ENCODE measurements at places on chromosomes 3 and 15. TPM values are rescaled to one million over a fixed set of nuclear protein-coding genes. Genes with fewer than 3 reads are reported as not detected.

Gene XIRP1
- total RNA-seq = 1.6 TPM

GRCh38 chr15:22878103-22878502 lies 39.6 kb downstream of the NIPA2 start:
- no peak for DNase-seq

Gene CLDN18
- not detected for total RNA-seq

Gene XPC
- total RNA-seq = 31.6 TPM

DNA sequence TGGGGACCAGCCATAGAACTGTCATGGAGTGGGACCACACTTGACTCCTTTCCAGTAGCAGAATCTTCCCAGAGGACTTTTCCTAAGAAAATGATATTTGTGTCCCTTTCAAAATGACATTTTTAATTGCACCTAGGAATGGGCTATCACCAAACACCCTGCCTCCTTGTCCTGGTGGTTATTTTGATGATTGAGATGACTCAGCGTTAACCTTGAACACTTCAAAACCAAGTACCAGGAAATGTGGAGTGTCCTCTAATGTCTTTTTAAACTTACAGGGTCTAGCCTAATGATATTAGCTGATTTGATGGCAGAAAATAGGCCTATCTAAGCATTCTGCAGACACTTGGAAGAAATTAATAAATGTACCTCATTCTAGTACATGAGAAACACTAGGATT lies 90.7 kb downstream of the HHLA2 start:
- DNase-seq = no peak

- DNase-seq = no peak
These were observed 66.1 kb upstream of the MEIS2 start for GRCh38 chr15:37166402-37166801.

DNA sequence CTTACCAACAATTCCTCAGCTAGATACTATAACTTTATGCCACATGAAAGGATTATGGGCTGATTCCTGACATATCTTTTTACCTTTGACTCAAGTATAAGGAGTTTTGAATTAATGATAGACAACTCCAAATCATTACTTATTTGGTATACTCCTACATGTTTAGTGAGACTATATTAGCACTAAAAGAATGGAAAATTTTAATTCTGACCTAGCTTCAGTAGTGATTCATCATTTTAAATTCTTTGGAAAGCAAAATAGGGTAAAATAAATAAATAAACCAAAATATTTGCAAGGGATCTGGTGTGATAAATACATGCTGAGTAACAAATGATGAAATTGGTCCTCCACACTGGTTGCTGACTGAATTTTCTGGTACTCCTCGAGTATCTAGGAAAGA lies 42.3 kb upstream of the VGLL3 start:
- no peak for DNase-seq

- no peak for DNase-seq
These were observed 44.9 kb upstream of the B3GALNT1 start for GRCh38 chr3:161150001-161150525.

GRCh38 chr15:70557521-70558258 lies 205.7 kb downstream of the UACA start:
- no peak for DNase-seq

Gene TUSC7
- not detected for total RNA-seq

GRCh38 chr3:129526121-129526900 lies 2.1 kb upstream of the RHO start:
- no peak for DNase-seq

DNA sequence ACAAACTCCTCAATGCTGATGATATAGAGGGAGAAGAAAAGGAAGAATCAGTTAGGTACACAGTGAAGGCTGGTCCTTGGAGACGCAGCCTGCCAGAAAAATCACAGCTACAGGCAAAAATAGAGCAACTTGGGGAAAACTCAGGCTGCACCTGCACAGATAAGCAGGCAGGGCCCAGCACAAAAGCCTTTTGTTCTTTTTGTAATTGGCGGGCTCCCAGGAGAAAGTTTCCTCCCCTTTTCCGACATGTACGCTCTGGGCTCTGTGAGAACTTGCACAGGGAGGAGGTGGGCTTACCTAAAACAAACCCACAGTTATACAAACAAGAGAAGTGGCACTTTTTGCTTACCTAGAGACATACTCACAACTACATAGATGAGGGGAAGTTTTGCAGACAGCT lies 813.4 kb upstream of the EPHA6 start:
- no peak for DNase-seq

- DNase-seq = no peak
These were observed 26.4 kb upstream of the SLC30A4 start for GRCh38 chr15:45548753-45549520.

- no peak for DNase-seq
These were observed 9.7 kb upstream of the GNB5 start for GRCh38 chr15:52200831-52201365.

GRCh38 chr15:49747340-49747739 lies 126.5 kb downstream of the DTWD1 start:
- DNase-seq = no peak

GRCh38 chr3:165744025-165744424 lies 93.2 kb downstream of the BCHE start:
- DNase-seq = no peak

- DNase-seq = no peak
These were observed 192.2 kb upstream of the TPM1 start for GRCh38 chr15:62850318-62850717.

Gene ZBTB11
- total RNA-seq = 30.3 TPM

DNA sequence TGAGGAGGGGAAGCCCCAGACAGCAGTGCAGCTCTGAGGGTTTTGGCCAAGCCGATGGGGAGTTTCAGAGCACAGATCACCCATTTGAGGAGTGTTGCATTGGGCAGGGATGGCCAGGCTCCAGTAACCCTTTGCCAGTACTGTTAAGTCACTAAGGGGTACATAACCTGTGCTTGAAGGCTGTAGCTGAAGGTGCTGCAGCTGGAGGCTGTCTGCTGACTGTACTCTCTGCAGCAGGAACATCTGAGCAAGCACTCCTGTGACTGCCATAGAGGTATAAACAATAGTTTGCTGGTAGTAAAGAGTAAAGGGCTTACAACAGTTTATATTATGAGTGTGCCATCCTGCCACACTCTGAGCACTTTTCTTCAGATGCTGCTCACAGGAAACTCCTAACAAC lies 297.8 kb downstream of the EPHA3 start:
- no peak for DNase-seq

DNA sequence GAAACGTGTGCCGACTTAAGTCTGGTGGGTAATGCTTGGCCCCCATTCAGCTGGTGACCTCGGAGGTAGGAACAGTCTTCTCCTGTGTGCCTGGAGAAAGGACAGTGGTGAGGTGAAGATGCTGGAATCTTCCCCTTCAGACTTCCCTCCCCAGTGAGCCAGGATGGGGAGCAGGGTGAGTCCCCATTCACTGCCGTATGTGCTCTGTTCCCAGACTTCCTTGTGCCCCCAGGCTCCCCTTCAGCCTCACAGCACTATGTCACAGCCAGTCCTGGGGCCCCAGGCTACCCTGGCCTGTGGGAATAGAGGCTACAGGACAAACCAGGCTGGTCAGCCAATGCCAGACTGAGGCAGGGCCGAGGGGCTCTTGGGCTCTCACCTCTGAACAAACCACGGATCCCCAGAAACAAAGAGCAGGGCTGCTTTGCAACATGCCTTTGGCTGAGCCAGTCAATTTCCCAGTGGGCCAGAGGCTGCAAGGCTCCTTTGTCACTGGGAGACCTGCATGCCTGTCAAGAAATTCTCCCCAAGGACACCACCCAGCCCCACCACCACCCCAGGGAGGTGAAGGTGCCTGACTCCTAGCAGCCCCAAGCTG lies 31.8 kb upstream of the HHATL start:
- no peak for DNase-seq

GRCh38 chr3:146454796-146455195 lies 14.6 kb downstream of the PLSCR2 start:
- DNase-seq = no peak

GRCh38 chr3:31027191-31027761 lies 132.8 kb upstream of the GADL1 start:
- DNase-seq = no peak

DNA sequence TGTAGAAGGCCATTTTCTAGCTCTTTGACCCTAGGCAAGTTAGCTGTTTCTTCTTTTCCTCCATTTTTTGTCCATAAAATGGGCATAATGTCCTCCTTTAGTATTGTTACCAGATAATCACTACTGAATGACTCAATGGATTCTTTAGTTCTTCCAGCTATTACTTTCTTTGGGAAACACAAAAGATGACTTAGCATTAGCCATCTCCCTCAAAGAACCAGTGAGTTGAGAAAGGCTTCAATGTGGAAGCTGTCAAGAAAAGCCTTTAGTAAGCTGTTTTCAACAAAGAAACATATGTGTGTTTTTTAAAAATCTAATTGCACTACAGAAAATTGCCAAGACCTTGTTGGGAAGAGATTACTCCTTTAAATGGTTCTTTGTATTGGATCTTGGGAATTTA lies 135.7 kb downstream of the SLC9A9 start:
- DNase-seq = no peak

Gene PLAAT1
- 0.39 TPM for total RNA-seq

GRCh38 chr3:139472380-139473010 lies 3.8 kb downstream of the RBP2 start:
- DNase-seq = no peak

DNA sequence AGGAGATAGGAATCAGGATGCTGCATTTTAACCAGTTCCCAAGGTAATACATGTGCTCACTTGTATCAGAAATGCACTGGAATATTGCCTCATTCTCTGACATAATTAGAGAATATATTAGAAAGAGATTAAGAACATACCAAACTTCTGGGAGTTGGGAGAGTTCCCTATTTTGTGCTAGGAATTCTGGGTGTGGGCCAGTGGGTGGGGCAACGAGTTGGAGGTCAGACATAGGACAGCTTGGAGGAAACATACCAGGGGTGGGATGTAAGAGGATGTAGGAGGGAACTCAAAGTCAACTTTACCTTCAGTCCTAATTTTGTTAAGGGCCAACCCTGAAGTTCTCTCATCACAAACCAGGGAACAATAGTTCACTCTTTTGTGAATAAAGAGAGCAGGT lies 83.6 kb downstream of the SLC7A14 start:
- DNase-seq = no peak

DNA sequence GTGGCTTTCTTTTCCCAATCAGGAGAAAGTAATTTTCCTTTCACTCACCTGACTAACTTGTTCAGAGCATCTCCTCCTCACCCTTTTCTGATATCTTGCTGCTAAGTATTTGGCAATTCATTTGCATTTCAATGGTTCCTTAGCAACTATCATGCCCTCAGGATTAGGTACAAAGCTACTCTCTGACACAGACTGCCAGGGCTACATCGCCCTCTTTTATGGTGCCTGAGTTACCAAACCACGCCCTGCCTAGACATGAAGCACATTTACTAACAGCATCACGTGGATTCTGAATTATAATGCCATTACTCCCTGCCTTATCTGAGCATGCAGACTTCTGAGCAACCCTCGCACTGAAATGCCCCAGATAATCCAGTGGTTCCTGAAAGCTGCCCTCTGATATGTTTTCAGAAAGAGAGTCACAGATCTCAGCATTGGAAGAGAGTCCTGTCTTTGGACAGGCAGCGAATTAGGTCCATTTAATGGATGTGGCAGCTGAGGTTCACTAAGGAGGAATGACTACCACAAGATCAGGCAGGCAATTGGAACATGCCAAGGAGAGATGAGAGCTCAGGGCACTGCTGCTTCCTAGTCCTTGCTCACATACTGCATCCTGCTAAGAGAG lies 14.5 kb downstream of the EPHB1 start:
- DNase-seq = no peak

Data from activated CD4-positive, alpha-beta memory T cell treated with anti-CD3 and anti-CD28 coated beads for 36 hours (primary cell).